ENCODE measurements at places on chromosomes 12 and 14.
A peak's percentile ranks its signal among the peaks of the same experiment; 100 is the strongest.

DNA sequence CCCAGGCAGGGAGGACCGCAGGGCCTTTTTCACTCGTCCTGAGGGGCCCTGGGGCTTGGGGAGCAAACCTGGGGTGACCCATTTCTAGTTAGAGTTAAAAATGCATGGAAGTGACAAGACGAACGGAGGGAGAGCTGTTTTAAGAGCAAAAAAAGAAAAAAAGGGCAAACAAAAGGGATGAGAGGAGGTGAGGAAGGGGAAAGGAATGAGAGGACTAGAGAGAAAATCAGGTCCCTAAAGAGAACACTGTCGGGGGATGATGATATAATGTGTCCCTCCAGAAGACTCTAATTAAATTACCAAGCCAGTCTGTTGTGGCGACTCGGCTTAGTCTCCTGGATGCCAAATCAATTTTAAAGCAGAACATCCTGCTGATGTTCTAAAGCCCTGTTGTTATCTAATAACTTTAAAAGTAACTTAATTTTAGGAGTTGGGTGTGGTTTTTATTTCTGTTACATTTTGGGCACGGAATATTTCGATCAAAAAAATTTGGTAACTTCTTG lies 1.1 kb downstream of the ANO6 start:
- no peak for DNase-seq

DNA sequence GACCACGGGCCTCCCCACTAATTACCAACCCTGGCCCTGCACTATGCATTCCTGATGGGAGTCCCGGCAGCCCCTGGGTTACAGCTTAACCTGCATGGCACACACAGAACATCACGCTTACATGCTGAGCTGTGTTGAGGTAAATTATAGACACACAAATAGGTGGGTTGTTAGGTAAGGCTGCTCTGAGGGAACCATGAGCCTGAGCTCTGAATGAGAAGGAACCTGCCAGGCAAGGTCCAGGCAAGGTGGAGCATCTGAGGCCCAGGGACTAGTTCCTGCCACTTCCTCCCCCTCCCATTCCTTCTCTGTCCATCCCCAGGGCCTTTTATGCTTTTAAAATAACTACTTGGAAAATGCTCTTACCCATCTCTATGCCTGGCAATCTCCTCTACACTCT lies 82.7 kb upstream of the ESRRB start:
- DNase-seq = no peak

- DNase-seq = no peak
These were observed 26.1 kb upstream of the PPP2R5C start for GRCh38 chr14:101735453-101735852.

DNA sequence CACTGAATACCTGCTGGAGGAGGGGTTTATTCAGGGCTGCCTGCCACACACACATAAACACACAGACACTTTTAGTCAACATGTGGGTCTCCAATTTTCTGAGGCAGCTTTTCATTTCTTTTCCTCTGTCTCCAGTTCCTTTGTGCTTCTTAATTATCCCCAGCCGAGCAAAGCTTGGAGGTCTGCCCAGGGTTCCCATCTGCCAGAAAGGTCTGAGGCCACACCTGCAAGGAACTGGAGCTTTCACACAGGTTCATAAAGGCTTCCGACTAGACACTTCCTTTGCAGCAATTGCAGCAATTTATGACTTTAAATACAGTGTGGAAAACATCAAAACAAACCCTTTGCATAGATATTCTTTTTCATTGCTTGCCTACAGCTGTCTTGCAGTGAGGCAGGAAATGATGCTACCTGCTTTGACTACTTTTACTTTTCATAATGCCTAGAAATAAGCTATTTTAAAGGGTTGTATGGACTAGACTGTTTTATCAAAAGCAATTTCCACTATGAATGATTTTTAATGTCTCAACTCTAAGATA lies 1318.9 kb downstream of the AACS start:
- DNase-seq = no peak

DNA sequence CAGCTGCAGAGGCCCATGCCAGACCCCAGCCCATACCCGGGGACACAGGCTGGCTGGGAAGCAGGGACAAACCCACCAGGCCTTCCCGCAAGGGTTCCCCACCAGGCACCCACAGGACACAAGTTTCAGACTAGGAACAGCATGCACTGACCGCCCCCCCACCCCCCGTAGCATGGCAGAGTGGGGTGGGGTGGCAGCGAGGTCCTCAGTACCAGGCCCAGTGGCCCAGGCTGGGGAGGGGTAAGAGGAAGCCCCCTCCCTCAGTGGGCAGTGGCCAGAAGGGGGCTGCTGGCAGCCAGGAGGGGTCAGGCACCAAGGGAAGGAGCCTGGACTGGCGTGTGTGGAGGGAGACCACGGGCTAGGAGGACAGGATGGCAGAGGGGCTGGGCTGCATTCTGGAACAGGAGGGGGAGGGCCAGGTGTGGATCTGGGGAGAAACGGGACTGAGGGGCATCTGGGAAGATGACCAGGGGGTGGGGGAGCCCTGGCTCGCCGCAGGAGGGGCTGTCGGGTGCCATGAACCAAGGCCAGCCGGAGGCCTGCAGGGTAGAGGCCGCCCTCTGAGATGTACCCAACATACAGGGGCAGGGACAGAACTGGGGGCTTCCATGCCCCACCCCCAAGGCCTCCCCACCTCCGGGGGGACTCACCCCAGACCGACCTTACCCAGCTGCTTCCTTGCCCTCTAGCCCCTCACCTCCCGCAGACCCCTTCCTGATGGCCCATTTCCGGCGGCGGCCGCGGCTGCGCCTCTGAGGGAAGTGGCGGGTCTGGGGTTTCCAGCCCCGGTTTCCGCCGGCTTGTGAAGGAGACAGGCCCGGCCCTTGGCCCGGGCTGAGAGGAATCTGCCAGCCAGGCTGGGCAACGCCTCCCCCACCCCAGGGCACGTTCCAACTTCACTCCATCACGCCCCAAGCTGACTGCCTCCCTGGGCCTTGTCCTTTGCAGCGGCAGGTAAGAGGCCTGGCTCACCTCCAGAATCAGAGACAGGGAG lies 5.6 kb upstream of the JAG2 start:
- DNase-seq = no peak

DNA sequence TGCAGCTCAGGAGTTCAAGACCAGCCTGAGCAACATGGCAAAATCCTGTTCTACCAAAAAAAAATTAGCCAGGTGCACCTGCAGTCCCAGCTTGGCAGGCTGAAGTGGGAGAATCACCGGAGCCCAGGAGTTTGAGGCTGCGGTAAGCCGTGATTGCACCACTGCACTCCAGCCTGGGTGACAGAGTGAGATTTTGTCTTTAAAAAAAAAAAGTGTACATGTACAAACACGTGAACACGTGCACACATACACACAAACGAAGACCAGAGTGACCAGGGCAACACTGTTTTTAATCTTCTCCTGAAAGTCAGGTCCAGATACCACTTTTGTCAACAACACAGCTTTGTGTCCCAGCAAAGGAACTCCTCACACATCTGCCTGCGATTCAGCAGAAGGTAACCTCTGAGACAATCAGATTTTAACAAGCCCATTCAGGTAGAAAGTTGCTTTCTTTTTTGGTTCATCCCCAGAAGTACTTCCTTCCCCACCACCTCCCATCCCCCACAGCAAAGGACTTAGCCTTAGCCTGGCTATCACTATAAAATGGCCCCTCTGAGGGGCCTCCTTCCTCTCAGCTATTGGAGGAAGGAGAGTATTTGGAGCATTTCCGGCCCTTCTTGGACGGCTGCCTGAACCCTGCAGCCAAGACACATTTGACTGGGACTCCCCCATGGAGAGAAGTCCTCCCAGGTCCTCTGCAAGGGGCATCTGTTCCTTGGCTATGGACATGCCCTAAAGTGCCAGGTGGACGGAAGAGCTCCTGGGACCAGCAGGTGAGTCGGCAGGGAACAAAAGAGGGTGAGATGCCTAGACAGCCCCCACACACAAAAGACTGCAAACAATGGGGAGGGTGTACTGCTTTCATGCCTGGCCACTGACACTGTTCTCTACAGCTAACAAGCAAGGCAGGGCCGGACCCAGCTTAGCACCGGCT lies 9.8 kb downstream of the CTDSP2 start:
- no peak for DNase-seq

DNA sequence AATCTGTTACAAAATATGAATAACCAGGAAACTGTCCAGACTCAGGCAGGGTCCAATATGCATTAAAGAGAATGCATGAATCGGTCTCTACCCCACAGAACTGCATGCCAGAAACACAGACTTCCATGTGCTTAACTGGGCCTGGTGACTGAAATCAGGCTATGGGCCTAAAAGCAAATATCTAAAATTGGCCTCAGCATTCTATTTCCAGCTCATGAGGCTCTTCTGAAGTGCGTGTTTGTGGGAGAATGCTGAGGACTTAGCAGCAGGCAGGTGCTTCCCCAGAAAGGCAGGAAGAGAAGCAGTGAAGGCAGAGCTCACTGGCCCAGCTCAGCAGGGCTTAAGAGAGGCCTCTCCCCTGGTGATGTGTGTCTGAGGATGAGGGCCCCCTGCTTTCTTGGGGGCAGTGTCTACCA lies 48.5 kb downstream of the ADGRD1 start:
- no peak for DNase-seq

- no peak for DNase-seq
These were observed 768.1 kb upstream of the TBX3 start for GRCh38 chr12:115451780-115452736.

GRCh38 chr12:11769723-11770514 lies 120.4 kb downstream of the ETV6 start:
- DNase-seq = no peak

DNA sequence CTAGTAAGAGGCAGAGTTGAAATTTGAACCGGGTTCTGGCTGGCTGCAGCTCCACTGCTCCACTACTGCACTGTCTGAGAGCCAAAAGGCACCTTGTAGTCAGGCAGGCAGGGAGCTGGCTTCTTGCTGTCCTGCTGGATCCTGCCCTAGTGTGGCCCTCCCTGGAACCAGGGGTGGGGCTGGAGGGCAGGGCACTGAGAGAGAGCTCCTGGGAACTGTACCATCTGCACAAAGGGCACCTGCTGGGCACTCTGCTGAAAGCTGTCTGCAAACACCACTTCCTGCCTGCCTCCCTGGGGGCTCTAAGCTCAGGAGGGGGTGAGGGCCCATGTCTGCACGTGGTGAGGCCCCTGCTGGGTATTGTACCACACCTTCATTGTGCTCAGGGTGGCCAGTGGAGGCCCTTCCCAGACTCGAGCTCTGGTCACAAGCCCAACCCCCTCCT lies 19.0 kb upstream of the TCL1B start:
- no peak for DNase-seq

DNA sequence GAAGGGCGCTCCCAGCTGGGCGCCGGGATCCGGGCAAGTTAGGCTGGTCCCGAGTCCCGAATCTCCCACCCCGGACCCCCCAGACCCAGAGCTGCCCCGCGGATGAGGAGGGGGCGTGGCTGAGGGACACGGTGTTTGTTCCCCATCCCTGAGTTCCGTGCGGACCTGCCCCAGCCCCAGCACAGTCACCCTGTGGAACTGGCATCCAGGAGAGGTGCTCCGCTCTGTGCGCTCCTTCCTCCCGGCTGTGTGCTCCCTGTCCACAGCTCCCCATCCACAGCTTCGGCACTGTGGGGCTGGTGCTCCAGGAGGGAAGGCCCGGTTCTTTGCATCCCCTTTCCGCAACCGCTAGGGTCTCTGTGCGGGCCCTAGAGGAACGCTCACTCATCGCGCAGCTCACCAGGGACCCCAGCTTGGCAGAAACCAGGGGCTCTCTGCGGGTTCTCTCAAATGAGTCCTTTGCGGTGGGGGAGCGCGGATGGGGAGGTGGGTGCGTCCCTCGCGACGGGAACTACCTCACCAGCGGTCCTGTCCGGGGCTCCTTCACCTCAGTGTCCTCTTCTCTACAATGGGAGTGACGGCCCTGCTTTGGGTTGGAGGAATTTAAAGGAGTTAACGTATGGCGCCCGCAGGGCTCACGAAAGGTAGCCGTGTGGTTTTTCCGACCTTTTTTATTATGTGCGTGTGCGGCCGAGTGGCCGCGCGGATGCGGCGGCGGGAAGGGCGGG lies 845 bp downstream of the TMEM132C start:
- DNase-seq = no peak

DNA sequence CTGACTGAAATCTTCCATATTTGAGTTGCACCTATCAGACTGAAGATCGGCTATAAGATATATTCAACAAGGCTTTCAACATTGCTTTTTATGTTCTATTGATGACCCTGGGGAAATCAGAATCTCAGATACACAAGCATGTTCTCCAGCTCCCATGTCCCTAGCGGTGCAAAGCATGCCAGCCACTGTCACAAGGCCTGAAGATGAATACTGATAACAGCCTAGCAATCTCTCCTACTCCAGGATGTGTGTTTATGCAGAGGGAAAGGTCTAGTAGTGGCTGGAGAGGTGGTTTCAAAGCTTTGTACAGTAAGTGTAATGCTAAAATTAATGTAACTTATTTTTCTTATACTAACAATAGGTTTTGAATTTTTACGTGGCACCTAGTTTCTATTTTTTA lies 64.6 kb downstream of the SOX5 start:
- DNase-seq = no peak

- DNase-seq = no peak
These were observed 4.0 kb upstream of the CPNE6 start for GRCh38 chr14:24067133-24068082.

DNA sequence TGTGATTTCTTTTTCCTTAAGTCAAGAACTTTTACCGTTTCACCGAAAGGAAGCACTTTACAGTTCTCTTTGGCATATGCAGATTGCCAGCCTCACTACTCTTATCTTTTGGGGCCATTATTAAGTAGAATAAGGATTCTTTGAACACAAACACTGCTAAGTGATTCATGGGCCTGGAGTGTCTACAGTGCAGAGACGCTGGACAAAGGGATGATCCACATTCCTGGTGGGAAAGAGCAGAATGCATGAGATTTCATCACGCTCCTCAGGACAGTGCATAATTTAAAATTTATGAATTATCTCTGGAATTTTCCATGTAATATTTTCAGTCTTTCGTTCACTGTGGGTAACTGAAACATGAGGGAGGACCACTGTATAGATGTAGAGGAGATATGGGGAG lies 90.2 kb downstream of the TTLL5 start:
- DNase-seq = no peak

- no peak for DNase-seq
These were observed 1134.6 kb downstream of the BCL11B start for GRCh38 chr14:98137131-98138025.

- no peak for DNase-seq
These were observed 8.1 kb downstream of the BCL7A start for GRCh38 chr12:122029620-122030423.

DNA sequence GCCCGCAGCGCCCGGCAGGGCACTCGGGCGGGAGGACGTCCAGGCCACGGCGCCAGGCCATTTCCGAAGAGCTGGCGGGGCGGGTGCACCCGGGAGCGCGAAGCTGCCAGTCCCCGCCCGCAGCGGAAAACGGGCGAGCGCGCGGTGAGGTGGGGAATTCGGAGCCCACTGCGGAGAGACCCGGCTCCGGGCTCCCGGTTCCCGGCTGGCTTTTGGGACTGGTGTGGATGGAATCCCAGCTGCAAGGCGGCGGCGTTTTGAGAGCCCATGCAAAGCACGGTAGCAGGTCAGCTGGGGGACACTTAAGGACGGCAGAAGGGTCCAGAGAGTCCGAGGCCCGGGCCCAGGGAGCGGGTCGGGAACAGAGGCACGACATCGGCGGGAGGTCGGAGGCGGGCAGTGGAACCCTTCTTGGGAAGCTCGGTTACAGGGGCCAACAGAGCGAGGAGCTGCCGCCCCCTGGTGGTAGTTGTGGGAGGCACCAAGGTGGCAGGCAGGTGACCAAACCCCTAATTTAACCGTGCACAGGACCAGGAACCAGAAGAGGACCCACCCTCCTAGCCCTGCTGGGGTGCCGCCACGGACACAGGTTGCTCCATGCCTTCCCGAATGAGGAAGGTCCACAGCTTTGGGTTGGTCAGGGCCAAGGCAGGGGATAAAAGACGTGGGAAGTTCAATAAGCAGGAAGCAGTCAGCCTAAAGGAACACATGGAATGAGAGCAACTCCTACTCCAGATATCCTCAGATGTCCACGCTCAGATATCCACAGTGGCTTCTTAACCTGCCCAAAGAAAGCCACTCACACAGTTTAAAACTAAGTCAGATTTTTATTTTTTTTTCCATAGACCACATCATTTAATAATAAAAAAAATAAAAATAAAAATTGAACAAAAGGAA lies 685 bp upstream of the CDH24 start:
- peak; percentile 90 for DNase-seq
